GOT3 (cell line): ENCODE measurements at places on chromosomes 13 and 19.

GRCh38 chr13:100399455-100399854, 189.1 kb downstream of the GGACT start:
- DNase-seq, result no peak

GRCh38 chr13:112702986-112703379, 13.1 kb downstream of the ATP11A start:
- no peak for DNase-seq

DNA sequence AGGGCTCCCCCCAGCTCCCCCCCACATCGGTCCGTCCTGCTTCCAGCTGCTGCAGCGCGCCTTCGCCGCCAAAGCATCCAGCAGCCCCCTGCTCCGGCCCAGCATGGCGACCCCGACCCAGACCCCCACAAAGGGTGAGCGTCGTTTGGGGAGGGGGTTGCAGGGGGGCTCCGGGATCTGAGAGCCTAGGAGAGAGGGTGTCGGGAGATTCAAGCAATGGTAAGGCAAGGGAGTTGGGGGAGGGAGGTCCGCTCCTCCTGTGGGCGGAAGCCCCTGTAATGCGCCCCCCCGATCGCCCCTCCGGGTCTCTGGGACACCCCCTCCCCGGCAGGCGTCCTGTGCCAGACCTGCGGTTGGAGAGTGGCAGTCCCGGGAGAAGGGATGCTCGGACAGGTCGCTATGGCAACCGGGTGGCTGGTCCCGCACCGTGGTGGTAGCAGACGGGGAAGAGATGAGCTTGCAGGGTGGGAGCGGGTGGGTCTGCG, at the start of gene FXYD7:
FXYD7 (plus strand) TSS at position 25 of the 485 bp plus-strand sequence; CDS start at position 104, 79 bp downstream.
- DNase-seq, result no peak

- DNase-seq, result no peak
These were observed 81.2 kb upstream of the ABCC4 start for GRCh38 chr13:95382411-95382810.
